ENCODE measurements at places on chromosomes 6 and 20.

DNA sequence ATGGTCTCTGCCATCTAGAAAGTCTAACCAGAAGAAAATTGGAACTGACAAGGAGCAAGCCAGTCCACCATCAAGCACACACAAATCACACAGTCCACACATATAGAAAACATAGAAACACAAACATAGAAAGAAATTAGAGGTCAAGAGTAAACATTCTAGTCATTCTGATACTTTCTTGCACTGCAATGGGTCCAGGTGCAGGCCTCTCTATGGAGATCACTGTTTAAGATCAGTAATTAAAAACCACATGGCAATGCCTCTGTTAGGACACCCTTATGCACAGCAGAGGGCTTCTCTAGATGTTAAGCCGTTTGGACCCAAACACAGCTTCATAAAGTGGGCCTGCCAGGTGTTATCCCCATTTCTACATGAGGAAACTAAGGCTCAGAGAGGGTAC is 42.8 kb upstream of the SLC22A23 start:
- no peak for DNase-seq

DNA sequence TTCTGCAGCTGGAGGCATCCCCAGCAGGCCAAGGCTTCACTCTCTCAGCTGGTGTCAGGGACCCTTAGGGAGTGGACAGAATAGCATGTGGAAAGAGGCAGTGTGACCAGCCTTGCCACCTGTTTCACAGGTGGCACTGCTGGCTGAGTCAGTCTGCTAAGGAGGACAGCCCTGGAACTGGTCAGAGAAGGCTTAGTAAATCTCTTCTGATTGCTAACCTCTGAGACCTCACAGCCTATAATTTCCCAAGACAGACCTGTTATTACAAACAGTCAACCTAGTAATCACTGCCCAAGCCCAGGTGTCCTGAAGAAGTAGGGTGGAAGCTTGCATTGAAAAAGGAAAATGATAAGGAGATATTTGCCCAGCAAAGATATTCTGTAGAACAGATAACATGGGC is 26.4 kb upstream of the PAQR8 start:
- DNase-seq, result no peak

GRCh38 chr20:21137078-21137477 is 11.2 kb downstream of the KIZ start:
- no peak for DNase-seq

GRCh38 chr6:133817460-133818047 is 71.4 kb upstream of the TCF21 start:
- peak; percentile 34 for DNase-seq

DNA sequence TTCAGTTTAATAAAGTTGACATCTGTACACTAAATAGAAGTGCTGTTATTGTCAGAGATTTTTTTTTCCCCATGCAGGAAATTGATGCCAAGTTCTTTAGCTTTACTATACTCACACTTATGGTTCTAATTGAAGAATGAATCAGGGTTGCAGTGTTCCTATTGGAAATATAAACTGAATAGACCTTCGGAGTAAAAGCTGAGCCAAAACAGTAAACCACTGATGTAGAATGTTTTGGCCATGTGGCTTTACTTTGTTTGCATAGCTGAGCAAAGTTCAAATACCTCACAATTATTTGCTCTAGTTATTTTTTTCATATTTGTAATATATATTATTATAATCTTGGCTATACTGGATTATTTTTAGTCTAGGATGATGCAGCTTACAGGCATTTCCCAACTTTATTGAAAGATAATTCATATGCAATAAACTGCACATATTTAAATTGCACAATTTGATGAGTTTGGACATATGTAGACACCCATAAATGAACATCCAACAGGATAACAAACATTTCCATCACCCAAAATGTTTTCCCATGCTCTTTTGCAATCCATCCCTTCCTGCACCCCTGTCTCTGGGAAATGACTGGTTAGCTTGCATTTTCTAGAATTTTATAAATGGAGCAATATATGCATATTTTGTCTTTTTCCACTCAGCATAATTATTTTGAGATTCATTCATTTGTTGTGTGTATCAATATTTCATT is 105.8 kb upstream of the NOX3 start:
- DNase-seq, result no peak

DNA sequence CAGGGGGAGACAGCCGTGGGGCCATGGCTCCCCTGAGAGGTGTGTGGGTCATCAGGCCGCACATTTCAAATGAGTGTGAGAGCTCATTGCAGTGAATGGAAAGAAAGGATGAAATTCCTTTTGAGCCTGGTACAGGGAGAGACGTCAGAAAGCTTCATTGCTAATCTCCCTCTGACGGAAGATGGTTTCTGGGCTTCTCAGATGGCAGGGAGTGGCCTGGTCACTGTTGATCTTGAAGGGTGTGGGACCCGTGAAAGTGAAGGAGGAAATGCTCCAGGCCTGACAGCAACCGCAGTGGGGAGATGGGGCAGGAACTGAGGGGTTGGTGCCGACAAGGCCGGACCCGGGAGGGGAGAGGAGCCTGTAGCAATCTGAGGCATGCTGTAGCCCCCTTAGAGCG is 127.4 kb downstream of the MYLK4 start:
- no peak for DNase-seq

DNA sequence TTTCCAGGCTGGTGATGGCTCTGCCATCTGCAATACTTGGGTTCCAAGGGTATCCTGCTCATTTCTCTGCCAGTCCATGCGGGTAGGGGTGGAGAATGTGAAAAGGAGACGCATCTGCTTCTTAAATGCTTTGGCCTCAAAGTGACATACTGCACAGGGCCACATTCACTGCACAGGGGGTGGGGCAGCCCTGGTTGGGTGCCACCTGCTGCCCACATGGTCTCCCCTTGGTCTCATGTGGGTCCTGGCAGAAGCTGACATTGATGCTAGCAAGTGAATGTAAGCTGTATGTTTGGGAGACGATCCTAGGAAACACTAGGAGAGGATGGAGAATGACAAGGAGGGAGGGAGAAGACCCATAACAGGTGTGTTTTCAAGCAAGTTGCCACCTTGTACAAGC is 140.9 kb downstream of the EDN3 start:
- no peak for DNase-seq

DNA sequence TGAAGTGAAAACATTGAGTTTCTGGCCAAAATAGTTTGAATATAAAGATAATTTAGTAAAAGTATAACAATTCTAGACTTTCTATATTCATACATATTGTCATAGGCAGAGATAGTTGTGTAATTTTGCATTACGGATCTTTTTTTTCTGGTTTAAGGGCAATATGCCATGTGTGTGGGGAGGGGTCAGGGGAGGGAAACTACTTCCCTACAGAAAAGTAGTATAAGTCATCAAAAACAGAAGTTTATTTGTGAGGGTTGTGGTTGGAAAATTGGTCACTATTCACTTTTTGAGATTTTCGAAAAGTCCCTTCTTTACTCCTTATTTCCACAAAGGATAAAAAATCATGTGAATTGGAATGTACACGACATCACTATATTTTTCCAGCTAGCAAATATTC is 288.2 kb upstream of the PREP start:
- no peak for DNase-seq

GRCh38 chr20:23435626-23436539 is 3.6 kb upstream of the CSTL1 start:
- no peak for DNase-seq

DNA sequence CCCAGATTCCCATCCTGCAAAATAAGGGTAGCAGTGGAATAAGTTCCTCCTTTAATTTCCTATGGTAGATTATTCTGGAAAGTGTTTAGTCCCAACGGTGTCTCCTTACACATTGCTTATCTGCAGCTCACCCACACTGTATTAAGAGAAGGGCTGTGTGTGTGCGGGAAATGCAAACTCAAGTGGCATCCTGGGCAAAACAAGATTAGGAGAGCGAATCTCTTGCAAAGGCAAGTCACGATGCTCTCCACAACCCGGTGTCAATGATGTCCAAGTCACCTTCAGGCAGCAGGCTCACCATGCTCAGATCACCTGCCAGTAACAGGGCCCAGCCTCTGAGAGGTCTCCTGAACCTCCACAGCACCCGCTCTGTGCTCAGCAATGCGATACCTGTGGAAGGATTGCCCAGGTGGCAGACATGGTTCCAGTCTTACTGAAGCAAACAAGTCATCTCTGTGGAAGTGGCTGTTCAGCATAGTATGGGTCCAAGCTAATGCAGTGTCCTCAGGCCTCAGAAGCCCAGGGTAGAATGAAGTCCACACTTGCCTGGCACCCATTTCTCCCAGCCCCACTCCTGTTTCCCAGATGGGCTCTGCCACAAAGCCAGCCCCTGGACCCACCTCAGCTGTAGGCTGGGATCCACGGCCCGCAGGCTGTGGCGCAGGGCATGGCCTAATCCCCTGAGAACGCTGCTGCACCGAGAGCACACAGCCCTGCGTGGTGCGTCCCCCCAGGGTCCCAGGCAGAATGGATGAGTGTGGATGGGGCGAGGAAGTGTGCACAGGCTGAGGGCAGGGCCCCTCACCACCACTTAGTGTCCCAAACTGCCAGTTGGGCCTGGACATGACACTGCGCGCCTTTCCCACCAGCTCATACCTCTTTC is 101.2 kb downstream of the PXDC1 start:
- DNase-seq, result no peak

- no peak for DNase-seq
These were observed 400.7 kb downstream of the ZFAND3 start for GRCh38 chr6:38220069-38220723.

DNA sequence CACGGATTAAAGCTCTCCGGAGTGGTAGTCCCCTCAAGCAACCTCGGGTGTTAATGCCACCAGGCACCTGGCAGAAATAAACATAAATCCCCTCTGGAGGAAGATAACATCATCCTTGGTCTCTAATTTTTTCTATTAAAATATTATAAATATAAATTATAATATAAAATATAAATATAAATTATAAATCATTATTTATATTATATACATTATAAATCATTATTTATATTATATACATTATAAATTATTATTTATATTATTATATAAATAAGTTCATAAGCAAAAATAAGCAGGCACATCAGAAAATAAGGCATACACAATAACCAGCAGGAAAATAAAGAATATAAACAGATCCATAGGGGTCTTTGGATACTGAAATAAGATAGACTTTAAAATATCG is 39.2 kb downstream of the GABRR2 start:
- DNase-seq, result no peak

GRCh38 chr6:90461383-90461782 is 125.5 kb downstream of the MAP3K7 start:
- no peak for DNase-seq

- no peak for DNase-seq
These were observed 141.3 kb upstream of the CARMIL1 start for GRCh38 chr6:25137916-25138232.

DNA sequence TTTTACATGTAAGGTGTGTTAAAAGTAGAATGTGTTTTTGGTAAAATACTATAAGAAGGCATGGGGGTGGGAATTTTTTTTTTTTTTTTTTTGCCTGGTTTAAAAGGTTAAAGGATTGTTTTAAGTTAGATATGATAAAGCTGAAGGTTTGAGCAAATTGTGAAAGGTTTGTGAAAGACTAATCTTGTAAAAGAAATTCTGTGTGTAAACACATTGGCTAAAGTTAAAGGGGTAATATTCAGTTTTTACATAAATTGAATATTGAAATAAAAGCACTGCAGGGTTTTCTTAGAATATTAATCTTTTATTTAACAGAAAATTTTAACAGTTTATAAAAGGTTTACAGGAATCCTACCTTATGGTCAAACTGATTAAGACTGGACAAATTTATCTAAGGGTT is 105.7 kb downstream of the DTNBP1 start:
- DNase-seq, result no peak

DNA sequence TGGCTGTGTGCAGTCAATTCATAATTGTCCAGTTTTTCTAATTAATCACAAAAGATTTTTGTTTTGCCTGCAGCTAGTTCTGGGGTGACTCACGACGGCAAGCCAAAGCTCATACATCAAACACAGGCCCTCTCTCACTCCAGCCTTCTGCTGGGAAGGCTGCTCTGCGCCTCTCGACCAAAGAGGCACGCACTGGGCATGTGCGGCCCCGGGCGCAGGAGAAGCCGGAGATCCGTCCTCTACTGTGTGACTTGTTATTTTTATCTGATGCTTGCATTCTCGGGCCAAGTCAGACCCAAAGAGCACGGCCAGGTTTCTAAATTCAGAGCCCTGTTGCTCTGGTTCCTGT is 98.5 kb downstream of the TFAP2A start:
- no peak for DNase-seq

GRCh38 chr6:159540152-159540551 is 152.9 kb downstream of the SOD2 start:
- no peak for DNase-seq

GRCh38 chr6:162651505-162651904 is 76.1 kb downstream of the PRKN start:
- DNase-seq, result no peak

GRCh38 chr6:25175681-25176080 is 103.5 kb upstream of the CARMIL1 start:
- no peak for DNase-seq

DNA sequence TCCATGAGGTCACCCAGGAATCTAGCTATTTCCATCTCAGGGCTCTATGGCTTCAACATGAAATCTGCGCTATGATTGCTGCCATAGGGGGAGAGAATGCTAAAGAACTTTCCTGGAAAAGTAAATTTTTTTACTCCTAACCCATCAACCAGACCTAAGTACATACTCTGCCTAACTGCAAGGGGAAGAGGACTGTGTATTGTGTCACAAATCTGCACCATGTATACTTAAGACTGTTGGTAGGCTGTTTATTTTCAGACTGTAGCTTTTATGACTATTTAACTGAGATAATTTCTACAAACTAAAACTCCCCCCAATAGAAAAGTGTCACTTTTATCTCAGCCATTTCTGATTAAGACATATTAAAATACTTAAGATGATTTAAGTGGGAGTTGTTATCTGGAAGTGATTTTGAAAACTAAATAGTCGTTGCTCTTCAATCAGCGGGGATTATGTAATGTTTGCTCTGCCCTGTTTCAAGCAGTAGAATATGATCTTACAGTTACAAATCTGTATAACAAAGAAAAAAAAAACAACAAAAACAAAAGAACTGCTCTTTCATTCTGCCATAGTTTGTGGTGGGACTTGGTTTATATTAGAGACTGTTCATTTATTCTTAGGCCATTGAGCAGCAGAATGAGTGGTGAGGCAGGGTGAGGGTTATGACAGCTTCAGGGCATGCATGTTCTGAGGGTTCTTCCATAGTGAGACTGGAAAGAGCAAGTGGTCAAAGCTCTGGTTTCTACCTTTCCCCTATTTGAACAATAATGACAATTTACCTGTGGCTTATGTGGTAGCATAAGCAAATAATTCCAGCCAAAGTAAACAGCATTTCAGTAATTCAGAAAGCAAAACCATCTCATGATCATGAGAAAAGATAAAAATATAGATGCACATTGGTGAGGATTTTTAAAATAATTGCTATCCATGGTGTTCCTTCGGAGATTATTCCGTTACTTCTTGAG is 126.3 kb upstream of the CEP162 start:
- DNase-seq, result no peak

DNA sequence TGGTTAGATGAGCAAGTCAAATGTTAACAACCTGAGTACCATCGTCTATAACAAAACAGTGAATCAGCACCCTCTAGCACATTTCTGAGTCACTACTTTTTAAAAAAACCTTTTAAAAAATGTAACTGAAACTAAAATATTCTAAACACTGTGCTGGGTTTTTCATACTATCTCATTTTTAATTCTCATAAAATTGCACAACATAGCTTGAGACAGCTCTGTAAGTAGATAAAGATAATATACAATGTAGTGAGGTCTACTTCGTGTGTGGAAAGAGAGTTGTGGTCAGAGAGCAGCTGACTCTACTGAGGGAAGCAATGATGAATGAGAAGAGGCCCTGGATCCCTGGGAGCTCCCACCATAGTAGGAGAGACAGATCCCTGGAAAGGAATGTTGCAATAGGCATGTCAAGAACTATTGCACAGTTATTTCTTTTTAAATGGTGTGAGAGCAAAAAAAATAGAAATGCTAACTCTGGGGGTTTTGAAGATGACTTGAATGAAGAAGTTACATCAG is 13.6 kb upstream of the CALHM6 start:
- DNase-seq, result no peak

Data from WERI-Rb-1 (cell line).